ENCODE measurements at places on chromosomes 13 and 19.

GRCh38 chr13:30134578-30134977 lies 172.8 kb downstream of the KATNAL1 start:
- DNase-seq = no peak

DNA sequence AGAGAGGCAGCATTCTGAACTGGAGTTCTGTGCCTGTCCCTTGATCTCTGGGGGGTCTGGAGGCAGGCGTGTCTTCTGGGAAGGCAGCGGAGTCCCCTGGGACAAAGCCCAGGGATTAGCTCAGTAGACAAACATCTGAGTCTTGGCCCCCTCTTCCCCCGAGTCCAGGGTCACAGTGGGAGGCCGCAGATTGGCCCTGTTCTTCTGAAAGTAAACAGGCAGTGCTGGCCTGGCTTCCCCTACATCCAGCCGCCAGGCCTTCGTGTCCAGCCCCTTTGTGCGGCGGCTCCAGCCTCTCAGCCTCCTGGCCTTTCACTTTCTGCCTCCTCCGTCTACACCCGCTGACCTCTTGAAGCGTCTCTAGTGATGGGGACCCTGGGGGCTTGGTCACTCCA lies 989 bp downstream of the NFILZ start:
- no peak for DNase-seq

- DNase-seq = no peak
Observed at GRCh38 chr19:33988601-33989000, 183.7 kb upstream of the LSM14A start.

- no peak for DNase-seq
Observed at GRCh38 chr13:89375839-89376238, 1704.7 kb downstream of the SLITRK5 start.

DNA sequence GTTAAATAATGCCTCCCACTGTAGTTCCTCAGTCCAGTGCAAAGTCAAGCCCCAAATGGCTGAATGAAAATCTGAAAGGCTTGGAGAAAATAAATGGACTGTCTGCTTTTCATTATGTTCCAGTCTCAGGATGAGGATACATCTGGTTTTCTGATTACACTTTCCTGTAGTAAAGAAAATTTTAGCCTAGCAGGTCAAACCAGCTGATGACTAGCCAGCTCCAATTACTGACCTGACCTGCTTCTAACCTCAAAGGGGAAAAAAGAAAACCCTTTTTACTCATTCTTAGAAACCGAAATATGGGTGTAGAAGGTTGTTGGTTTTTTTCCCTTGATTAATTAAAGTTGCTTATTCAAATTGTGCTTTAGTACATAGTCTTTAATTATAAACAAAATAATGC lies 418.4 kb downstream of the EFNB2 start:
- no peak for DNase-seq

DNA sequence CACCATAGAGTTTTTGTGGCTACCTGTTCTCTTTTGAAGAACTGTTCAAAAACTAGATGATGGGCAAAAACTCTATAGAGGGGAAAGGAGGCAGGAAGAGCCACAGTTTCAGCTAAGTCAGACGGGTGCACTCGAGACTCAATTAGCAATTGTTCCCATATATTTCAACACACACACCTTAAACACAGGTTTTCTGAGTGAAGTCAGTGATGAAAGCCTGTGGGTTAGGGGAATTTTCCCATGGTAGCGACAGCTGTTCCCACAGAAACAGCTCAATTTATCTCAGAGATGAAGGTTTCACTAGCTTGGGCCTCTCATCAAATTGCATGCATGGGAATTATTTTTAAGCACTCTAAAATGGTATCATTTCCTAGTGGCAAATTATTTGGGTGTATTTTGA lies 143.4 kb downstream of the ZIC5 start:
- DNase-seq = no peak

DNA sequence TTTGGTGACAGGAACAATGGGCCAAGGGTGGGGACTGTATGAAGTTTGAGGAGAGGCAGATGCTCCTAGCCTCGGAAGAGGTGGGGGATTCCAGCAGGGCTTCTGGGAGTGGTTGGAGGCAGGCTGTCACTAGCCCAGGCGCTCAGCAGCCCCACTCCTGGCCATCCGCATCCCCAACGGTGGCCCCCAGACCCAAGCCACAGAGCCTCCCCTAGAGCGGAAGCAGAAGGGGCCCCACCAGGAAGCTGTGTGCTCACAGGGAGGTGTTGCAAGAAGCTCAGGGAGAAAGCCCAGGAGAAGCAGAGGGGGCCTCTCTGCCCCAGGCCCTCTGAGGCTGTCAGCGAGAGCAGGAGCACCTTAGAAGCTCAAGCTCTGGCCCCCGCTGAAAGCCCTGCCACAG lies 8.3 kb downstream of the PRAM1 start:
- DNase-seq = no peak

DNA sequence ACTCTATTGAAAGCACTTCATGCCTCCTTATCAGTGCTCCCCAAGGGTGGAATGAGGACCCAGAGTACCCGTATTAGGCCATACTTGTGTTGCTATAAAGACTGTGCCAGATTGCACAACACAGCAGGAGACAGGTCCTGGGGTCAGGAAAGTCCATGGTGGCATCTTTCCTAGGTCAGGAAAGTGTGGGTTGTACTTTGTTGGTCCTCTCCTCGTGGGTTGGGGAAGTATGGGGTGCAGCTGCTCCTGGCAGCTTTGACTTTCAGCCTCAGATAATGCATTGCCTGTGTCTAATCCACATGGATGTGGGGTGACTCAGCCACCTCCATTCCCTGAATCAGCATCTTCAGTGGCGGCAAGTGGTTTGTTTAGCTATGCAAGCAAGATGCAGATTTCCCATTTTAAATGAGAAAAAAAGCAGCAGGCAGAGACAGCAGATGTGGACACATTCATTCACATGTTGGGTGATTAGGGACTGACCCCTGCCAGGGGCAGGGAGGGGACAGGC lies 8.4 kb upstream of the CYP2B6 start:
- no peak for DNase-seq

DNA sequence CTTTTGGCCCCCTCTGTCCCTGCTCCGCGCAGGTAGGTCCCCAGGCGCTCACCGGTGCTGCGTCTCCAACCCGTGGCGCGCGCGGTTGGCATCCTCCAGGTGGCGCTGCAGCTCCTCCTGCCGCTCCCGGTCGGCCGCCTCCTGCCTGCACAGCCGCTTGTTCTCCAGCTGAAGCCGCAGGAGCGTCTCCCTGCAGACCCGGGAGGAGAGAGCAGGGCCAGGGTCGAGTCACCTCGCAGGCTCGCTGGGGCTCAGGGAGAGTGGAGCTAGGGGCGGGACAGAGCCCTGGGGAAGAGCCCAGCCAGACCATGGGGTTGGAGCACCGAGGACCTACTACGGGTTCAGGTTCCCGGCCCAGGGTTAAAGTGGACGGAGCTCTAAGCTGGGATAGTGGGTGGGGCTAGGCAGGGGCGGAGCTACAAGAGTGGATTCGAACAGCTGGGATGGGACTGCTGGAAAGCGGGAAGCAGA lies 9.3 kb downstream of the HOOK2 start:
- no peak for DNase-seq

GRCh38 chr13:49246850-49247642 lies 679 bp upstream of the CDADC1 start:
- DNase-seq = no peak

DNA sequence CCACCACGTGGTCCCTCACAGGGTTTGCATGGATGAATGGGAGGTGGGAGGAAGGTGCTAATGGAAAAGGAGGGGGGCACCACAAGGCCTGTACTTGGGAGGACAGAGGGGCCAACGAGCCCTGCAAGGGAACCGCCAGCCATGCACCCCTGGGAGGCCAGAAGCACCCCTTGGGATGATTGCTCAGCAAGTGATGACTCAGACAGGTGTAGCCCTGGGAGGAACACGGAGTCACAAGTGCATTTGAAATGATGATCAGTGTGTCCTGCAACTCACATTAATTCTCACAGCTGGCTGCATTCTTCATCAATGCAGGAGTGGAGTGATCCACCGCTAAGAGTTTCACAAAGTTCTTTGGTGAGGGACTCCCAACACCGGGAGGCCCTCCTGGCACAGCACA lies 82.8 kb upstream of the ZNF254 start:
- no peak for DNase-seq

DNA sequence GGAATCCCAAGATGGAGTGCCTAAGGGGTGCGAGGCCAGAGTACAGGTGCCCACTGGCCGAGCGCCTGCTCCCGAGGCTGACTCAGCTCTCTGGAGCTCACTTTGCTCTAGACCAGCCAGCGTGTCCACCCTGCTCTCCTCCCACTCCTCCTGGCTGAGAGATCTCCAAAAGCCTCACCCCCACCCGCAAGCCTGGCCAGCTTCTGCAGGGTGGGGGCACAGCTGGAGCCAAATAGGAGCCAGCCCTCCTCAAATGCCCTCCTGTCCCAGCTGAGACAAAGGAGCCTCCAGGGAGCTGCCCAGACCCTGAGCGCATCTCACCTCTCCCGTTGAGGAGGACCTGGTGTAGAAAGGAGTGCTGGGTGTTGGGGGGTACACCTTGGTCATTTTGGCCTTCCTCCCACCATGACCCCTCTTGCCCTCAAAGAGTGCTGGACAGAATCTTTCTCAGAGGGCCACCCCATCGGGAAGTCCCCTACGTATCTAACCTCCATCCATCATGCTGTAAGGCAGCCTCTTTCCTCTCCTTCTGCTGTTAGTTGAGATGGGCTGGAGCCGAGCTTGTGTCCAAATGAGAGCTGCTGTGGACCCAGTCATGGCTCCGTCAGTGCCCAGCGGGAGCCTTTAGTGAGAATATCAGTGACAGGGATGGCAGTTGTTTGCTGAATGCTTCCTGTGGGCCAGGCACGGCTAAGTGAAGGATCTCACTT lies 123.9 kb upstream of the VSTM2B start:
- DNase-seq = no peak

DNA sequence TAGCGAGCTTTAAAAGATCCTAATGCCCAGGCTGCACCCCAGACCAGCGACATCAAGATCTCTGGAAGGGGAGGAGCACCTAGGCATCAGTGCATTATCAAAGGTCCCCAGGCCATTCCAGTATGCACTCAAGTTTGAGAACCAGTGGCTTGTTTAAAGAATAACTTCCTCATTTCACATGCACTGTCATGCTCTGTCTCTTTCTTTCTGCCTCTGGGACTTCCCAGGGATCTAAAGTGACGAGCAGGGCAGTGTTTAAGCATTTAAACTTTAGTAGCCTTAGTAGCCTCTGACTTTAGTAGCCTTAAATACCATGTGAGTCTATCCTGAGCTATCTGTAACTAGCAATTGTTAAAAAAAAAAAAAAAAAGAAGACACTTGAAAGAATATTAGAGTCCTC lies 8.9 kb upstream of the FARP1 start:
- no peak for DNase-seq

DNA sequence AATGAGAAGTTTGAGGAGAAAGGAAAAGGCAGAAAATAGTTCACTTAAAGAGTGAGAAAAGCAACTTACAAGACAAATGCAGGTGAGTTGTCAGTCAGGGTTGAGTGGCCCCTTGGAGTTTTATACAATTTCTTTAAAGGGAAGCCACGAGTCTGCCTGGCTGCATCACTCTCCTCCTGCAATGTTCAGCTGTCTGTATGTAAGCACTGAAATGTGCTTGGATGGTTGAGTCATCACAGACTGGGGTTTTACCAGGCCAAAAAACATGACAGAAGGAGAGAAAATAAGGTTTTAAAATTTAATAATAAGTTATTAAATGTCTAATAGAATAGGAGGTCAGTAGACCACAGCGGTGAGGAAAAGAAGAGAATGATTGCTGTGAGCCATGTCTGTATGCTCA lies 51.0 kb upstream of the FGF14 start:
- no peak for DNase-seq

DNA sequence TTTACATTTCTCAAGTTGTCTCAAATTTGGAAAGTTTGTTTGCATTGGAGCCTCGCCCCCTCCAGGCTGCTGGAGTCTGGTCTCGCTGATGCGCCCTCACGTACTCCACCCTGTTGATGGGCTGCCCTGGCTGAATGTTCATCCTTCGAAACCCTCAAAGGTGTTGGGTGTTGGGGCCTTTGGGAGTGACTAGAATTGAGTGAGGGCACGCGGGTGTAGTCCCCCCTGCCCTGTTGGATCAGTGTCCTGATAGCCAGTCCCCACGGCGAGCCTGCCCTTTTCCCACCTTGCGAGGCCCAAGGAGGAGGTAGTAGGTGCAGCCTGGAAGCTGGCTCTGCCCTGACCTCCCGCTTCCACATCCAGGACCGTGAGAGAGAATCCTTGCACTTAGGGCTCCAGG lies 14.8 kb downstream of the TFDP1 start:
- no peak for DNase-seq

- no peak for DNase-seq
Observed at GRCh38 chr19:18433015-18433691, 4.8 kb downstream of the ISYNA1 start.

GRCh38 chr13:42924344-42924743 lies 67.7 kb downstream of the EPSTI1 start:
- DNase-seq = no peak

DNA sequence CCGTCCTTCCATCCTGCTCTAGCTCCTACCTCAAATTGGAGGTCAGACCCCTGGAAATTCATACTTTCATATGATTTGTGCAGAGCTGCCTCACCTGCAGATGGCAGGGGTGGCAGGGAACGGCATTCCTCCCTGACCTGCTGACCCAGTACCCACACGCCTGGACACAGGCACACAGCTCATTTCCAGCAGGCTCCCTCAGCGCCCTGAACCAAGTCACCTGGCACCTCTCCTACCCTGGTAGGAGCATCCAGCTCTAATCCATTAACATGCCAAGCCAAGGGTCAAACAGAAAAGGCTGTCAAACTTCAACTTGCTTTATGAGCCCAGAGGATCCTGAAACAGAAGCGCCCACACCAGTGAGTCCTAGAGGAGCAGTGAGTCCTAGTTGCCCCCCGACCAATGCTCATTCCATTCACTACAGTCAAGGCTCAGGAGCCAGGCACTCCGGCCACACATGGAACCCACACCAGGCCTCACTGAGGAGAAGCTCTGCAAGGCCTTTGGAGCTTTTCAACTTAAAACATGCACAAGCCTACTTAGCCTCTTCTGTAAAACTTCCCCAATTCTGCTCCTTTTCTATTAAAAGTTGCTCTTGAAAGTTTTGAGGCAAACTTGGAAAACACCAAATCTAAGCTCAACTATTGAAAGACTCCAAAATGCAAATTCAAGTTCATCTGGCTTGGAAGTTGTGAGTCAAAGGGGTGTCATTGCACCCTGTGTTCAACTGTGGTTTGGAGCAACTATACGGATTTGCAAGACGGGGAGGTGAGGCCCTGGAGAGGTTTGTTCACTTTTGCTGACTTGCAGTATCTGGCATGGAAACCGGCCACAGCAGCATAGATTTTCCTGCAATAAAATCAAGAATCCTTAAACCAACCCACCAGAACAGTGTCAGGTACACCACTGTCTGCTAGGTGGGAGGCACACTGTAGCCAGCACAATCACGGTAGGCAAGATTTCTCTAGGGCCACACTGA lies 96.7 kb downstream of the CRYL1 start:
- no peak for DNase-seq

DNA sequence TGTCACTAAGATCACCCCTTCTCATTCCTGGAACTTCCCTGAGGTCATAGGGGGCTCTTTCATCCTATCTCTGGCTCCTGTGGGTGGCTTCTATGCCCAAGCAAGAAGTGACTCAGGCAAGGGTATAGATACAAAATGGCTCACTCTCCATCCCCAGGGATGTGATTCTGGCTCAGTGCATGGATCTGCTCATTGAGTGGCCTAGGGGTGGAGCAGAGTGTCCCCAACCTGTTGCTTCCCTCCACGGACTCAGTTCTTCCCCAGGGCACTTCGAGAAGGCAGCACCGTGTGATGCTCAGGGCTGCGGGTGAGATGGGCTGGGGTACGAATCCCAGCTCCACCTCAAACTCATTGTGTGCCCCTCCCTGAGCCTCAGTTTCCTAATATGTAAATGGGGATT lies 136.4 kb downstream of the PTPRS start:
- no peak for DNase-seq
